ENCODE measurements at places on chromosomes 7 and 10.

GRCh38 chr7:71254751-71255150, 122.8 kb downstream of the GALNT17 start:
- no peak for DNase-seq

DNA sequence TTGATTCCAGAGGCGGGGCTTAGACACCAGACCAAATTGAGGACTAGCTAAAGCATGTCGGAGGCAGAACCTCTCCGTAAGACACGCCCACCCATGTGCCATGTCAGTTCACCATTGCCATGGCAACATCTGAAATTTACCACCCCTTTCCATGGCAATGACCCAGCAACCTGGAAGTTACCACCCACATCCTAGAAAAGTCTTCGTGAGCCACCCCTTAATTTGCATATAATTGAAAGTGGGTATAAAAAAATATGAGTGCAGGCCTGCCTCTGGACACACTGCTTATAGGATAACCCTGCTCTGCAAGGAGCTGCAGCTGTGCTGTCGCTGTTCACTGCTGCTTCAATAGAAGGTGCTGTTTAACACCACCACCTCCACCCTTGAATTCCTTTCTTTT, 28.0 kb downstream of the TMEM270 start:
- no peak for DNase-seq

DNA sequence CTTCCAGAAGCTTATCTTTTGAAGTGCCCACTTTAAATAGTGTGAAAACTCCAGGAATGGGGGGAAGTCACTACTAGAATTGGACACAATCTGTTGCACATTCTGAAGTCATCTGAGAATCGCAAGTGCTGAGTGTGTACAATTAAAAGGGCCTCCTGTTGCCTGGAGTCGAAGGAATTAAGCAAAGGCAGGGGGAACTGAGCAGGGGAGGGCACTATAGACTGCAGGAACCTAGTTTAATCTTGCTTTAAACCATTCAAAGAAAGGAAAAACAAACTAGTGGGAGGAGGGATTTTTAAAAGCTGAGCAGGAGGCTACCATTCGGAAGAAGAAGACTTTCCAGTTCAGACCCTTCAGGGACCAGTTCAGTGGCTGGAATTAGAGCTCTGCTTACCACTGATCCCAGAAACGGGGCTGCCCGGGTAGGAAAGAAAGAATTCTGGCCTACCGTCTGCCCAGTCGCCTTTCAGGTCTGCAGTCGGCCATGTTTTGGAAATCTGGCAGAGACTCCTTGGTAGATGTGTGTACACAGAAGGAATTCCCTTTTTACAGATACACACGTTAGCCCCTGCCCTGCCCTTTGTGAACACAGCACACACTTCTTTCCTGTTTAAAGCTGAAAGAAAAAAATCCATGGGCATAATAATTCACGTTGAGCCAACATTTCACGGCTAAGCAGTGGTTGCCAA, 610.6 kb upstream of the FOXK1 start:
- no peak for DNase-seq

DNA sequence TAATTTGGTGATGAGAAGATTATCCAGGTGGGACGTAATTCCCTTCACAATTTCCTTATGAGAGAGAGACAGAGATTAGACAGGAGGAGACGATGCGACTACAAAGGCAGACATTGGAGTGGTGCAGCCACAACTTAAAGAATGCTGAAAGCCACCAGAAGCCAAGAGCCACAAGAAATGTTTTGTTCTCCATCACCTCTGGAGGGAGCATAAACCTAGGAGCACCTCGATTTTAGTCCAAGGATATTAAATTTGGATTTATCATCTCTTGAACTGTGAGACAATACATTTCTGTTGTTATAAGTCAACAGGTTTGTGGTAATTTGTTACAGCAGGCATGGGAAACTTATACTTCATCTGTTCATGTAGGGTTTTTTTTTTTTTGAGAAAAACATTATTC, 418.9 kb downstream of the DGKB start:
- DNase-seq = no peak

DNA sequence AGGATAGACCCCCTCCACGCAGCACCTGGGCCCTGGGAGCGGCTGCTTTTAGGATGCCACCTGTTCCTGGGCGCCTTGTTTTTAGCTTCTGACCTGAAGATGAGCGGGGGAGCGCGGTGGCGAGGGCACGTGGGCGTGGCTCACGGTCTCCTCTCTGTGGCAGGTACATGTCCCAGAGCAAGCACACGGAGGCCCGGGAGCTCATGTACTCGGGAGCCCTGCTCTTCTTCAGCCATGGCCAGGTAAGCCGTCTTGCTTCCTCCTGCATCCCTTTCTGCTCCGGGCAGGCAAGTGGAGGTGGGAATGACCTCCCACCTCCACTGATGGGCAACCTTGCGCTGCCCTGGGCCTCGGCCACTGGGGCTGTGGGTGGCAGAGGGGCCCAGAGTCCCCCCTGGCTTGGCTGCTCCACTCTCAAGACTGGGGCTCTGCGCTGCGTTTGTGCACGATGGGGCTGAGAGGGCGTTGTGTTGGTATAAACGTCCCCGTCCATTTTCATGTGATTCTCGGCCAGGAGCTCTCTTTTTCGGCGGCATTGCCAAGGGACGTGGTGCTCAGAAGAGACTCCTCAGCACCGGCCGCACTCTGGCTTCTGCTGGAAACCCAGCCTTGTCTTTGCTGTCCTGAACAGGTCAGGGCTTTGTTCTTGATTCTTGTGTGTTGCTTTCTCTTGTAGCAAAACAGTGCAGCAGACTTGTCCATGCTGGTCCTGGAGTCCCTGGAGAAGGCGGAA, 9.7 kb downstream of the GET4 start:
- DNase-seq = no peak

DNA sequence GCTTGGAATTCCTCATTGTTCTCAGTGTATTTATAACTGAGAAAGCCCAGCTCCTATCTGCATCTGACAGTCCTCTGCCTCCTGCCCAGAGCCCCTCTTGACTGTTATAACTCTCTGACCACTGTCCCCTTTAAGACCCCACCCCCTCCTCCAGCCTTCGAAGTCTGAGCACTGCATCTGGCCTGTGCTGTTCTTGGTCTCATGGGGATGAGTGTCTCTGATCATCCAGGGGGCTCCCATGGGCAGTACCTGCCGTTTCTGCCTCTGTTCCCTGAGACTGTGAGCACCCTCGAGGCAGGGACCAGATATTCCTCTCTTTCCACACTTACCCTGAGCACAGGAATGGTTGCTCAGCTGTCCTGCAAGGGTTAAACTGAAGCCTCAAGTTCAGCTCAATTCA, 7.7 kb downstream of the GHRHR start:
- no peak for DNase-seq

DNA sequence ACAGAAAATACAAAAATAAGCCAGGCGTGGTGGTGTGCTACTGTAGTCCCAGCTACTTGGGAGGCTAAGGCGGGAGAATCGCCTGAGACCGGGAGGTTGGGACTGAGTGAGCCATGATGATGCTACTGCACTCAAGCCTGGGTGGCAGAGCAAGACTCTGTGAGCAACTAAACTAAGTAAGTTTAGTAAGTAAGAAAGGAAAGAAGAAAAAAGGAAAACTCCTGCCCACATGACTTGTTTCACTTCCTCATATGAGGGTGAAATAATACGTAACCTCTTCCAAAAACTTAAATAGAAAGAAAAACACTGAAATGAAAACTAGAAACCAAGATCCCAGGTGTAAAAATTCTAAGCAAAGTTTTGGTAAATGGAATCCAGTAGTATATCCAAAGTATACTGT, 79.6 kb downstream of the LARP4B start:
- DNase-seq = no peak

- no peak for DNase-seq
These were observed 830 bp downstream of the MET start for GRCh38 chr7:116672596-116673456.

- no peak for DNase-seq
These were observed 407.0 kb downstream of the HTR7 start for GRCh38 chr10:90450797-90451196.

DNA sequence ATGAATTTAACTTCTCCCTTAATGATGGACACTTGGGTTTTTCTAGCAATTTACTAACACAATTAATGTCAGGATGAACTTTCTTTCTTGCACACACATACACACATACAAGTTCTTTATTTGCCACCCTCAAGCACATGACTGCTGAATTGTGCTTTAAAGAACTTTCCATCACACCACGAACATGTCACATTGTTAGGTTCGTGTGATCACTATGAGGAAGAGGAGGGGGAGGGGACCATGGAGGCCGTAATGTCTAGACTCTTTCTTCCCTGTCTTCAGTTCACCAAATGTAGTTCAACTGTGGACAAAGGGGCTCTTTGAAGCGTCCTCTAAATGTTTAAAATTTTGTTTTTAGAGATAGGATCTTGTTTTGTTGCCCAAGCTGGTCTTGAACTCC, 31.0 kb downstream of the NUP42 start:
- no peak for DNase-seq

GRCh38 chr10:111579473-111579872, 502.6 kb downstream of the ADRA2A start:
- DNase-seq = no peak

GRCh38 chr7:22364900-22365299, 7.9 kb upstream of the RAPGEF5 start:
- DNase-seq = no peak

- peak; percentile 1 for DNase-seq
These were observed 68.0 kb upstream of the PCDH15 start for GRCh38 chr10:54869022-54869421.

DNA sequence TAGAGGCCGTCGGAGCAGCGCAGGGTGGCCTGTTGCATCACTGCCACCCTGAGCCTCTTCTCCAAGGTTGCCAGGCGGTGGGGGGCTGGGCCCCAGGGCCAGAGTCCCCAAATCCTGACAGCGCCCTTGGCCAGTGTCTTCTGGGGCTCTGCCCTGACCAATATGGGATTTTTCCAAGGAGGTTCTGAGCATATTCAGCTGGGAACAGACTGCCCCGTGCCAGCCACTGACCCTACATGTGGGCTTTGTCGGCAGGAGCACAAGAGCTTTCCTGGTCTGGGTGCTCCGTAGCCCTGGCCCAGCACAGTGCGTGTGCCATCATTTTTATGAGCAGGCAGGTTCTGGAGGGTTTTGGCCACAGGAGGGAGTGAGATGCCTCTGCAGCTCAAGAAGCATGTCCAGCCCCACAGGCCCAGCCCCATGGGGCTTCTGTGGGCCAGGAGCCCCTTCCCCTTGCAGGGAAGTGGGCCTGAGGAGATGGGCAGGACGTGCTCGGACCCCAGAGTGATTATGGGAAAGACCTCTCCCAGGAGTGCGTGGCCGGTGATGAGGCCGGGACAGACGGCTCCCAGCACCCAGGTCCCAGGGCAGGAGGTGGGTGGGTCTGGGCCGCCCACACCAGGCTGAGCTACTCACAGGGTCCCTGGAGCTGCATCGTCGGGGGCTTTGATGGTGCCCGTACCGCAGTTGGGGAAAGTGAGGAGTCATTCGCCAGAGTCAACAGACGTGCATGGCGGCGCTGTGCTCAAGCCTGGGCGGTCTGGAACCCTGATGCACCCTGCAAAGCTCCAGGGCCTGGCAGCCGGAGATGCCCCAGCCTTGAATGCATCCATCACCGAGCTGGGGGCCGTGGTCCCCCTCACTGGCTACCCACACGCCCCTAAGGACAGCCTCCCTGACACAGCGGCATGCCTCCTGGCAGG, 66.6 kb downstream of the PWWP2B start:
- DNase-seq = no peak

DNA sequence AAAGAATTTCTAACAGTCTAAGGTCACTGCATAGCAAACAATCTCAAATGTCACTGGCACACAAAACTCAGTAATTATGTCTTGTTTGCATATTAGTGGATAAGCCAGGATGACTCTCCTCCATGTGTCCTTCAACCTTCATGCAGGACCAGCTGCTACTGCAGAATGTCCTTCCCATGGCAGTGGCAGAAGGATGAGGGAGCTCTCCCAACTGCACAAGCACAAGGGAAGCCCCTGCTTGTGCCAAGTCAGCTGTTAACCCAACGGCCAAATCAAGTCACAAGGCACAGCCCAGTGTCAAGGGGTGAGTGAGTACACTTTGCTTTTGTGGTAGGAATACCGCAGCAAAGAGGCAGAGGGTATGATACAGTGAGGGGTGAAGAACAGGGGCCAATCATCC, 59.3 kb upstream of the VWC2 start:
- DNase-seq = no peak

DNA sequence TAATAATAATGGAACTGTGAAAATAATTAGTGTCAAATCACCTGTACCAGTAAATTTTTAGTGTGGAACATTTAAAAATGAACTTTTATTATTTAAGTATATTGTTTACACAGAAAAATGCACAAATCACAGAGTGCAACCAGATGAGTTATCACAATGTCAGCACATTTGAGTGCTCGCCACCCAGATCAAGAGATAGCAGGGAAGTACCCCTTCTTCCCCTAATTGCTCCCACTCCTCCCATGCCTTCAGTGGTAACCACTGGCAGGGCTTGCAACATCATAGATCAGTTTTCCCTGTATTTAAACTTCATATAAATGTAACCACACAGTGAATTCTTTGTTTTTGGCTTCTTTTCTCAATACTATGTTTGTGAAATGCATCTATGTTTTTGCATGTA, 7.8 kb upstream of the GPR141 start:
- DNase-seq = no peak

DNA sequence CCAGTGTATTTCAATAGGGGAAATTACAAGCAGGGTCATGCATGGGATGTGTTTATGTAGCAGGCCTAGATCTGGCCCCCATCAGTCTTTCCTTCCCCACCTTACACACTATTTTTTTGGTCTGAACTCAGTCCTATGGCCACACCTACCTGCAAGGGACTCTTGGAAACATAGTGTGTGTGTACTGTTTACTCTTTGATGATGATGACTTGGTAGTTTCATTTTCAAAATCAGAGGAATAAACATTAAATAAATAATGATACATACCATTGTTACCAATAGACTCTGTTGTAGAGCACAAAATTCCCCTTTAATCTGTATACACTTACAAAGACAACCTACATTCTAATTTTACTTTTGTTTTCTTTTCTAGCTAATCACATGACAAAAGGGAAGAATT, 191.0 kb downstream of the ZEB1 start:
- no peak for DNase-seq

DNA sequence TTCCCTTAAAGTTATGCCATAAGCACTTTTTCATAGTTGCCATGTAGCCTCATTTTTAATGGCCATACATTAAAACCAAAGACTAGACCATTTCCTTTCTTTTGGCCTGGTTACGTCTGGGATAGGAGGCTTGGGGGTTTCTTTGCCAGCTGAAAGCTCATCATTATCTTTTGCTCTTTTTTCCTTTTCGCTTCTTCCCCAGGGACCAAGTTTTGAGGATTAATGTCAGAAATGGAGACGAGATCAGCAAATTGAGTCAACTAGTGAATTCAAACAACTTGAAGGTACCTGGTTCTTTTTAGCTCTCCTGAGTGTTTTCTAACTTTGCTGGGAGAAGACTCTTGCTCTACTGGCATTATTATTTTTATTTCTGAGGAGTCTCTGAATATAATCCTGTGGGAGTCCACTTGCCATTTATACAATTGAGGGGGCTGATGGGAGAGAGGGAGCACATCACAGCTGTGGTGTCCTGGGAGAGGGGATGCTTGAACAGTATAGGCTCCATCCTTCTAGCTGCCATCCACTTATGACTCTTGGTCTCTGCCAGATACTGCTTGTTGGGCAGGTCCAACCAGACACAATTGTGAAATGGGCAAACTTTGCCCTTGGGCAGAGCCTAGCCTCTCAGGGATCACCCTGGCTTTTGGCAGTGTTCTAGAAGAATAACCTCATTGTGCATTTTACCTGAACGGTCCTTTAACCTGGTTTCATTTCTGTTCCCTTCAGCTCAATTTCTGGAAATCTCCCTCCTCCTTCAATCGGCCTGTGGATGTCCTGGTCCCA, 5.8 kb downstream of the CPA4 start:
- no peak for DNase-seq

GRCh38 chr7:17009007-17009719, 127.4 kb upstream of the AGR3 start:
- peak; percentile 34 for DNase-seq

GRCh38 chr7:81327468-81328266, 408.8 kb upstream of the SEMA3C start:
- DNase-seq = peak; percentile 23

All from SW 1271 (cell line).